Nasal cavity respiratory epithelium epithelial cell of viscerocranial mucosa (primary cell): ENCODE measurements at places on chromosomes 16 and 17. TPM values are rescaled to one million over a fixed set of nuclear protein-coding genes. Genes with fewer than 3 reads are reported as not detected.

The EME1 gene
- 0.14 and 0.68 TPM in 2 replicates for total RNA-seq

The CALB2 gene
- total RNA-seq, result 0.21 and 6.5 TPM in 2 replicates

The RSAD1 gene
- 12.1 and 21.2 TPM in 2 replicates for total RNA-seq

The PTGES3L gene
- under 0.01 TPM in 1 of 2 replicates, not detected in the other for total RNA-seq

The ZC3H18 gene
- total RNA-seq, result 15.4 and 23.5 TPM in 2 replicates

The TAT gene
- under 0.01 and 0.07 TPM in 2 replicates for total RNA-seq

The SPN gene
- not detected in 2 replicates for total RNA-seq

The ALOX12B gene
- total RNA-seq, result 0.57 and 1.7 TPM in 2 replicates

The ODAD4 gene
- under 0.01 and 0.07 TPM in 2 replicates for total RNA-seq

The CA5A gene
- not detected in 2 replicates for total RNA-seq
